Activated naive CD4-positive, alpha-beta T cell treated with anti-CD3 and anti-CD28 coated beads, Interleukin-2, amount 50 U/mL, for 72 hours (primary cell): ENCODE measurements at places on chromosomes 4 and X.
A peak's percentile ranks its signal among the peaks of the same experiment; 100 is the strongest.

DNA sequence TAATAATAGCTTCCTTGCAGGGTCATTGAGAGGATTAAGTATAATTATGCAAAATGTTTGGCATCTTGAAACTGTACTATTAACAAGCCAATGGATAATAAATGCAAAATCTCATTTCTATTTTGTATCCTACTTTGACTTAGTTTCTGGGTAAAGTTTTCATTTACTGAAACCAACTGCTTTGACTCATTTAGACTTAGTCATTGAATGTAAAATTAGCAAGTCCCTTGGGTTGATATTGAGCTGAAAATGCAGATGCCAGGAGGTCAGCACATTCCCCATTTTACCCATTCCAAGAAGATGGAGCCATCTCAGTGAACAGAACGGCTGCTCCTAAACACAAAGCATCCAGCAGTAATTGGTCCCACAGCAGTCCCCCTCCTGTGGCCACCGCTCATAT, 74.7 kb upstream of the GATB start:
- DNase-seq, result no peak

DNA sequence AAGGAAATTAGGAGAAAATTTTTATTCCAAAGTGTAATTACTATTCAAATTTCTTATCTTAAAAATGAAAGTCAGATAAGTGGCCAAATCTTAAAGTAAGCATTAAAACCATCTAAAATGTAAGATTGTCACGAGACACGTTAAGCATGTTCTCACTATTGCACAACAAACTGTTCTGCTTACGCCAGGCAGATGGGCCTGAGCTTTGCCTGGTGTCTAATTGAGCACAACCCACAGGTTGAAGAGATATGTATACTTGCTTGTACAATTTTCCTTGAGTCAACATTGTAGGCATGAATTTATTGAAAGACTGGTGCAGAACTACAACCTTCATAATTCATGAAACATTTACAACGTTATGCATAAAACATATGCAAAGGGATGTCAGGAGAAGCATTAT, 3.9 kb downstream of the RNF128 start:
- no peak for DNase-seq

DNA sequence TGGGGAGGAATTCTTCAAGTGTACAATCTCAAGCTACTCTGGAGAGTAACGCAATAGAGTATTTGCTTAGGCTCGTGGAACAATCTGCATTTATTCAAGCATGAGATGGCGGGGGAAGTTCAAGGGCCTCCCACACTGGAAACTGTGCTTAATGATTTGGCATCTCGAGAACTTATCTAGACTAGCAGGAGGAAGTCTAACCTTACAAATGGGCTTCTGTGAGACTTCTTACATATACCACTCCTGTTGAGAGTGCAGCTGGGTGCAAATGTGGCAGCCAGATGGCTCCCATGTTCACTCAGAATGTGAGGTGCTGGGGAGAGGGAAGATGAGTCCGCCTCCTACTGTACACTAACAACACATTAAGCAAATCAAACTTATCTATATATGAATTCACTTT, 29.3 kb upstream of the PTPN13 start:
- DNase-seq, result no peak

DNA sequence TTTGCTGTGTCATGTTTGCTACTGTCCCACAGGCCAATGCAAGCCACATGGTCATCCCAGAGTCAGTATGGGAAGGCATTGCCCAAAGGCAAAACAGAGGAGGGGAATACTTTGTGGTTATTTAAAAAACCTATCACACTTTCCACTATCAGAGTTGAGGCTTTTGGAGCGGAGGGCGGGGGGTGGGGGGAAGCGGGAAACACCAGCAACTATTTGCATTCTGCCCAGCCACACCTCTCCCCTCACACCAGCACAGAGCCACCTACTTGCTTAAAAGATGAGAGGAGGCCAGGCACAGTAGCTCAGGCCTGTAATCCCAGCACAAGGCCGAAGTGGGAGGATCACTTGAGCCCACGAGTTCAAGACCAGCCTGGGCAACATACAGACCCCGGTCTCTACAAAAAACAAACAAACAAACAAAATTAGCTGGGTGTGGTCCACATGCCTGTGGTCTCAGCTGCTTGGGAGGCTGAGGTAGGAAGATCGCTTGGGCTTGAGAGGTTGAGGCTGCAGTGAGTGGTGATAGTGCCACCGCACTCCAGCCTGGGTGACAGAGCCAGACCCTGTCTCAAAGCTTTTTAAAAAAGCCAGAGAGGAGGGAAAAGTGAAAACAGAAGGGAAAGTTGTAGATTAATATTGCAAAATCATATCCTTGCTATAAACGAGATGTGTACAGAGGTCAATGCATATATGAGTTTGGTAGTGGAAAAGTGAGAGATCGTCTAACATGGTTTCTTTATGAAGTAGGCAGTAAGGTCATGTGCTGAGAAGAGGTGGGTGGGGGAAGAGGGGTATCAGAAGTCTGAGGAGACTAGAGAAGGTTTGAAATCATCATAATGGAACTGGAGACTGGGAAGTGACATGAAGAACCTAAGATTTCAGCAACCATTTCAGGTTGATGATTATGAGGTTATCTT, 1.9 kb upstream of the CHST7 start:
- DNase-seq, result no peak

DNA sequence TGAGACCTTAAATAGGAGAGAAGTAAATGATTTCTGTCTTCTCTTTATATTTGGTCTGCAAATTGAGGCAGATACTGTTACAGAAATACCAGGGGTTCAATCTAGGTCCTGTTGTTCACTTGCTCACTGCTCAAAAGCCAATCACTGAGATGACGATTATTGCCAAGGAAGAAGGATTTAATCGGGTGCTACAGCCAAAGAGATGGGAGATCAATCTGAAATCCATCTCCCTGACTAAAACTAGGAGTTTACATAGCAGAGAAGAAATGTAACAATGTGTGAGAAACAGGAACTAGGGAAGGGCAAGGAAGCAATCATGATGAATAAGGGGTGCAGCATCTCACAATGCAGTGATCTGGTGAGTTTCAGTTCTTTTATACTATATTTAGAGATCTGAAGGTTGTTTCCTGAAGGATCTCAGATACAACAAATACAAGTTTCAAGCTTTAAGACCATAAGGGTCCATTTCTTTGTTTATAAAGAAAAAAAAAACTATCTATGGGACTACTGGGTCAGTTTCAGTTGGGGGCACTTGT, 117.9 kb upstream of the FAM9B start:
- no peak for DNase-seq

DNA sequence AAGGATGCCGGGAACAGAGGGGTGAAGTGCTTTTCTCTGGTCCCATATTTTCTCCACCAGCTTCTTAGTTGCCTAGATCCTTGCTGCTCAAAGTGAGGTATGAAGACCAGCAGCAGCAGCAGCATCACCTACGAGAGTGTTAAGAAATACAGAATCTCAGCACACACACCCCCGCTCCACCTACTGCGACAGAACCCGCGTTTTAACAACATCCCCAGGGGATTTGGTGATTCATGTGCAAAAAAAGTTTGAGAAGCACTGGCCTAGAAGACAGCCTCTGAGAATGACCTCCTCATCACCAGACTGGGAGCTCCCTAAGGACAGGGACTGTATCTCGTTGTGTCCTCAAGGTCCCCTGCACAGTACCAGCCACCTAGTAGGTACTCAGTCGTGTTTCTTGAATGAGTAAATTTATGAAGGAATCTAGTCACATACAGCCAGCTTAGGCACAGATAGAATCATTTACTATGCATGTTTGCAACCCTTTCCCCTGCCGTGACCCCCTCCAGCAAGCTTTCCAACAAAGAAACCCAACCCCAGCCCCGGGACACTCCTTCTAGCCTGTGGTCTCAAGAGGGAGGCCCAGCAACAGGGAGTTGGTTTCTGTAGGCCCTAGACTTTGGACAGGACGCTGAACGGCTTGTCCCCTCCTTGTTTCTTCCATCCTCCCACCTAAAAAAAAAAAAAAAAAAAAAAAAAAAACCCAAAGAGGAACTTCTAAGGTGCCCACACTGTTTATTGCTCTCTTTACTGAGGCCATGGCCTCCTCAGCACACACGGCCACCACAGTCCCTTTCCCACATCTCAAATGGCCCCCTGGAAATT, 21.5 kb downstream of the RTL5 start:
- DNase-seq, result no peak

DNA sequence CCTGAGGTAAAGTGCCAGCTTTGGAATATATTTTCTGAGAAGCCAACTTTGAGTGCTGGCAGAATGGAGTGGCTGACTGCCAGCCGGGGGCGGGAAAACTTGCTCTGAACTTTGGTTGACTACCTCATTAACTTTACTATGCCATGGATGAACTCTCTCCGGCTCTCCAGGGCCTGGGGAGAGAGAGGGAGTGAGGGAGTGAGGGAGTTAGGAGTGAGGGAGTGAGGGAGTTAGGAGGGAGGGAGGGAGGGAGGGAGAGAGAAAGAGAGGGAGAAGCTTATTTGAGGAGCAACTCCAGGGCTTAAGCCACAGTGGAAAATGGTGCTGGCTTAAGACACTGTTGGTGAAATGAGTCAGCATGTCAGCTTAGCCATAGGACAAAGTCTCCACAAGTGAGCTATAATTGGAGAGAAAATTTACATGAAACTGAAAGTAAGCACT, 280.9 kb upstream of the RPS6KA3 start:
- DNase-seq, result no peak

DNA sequence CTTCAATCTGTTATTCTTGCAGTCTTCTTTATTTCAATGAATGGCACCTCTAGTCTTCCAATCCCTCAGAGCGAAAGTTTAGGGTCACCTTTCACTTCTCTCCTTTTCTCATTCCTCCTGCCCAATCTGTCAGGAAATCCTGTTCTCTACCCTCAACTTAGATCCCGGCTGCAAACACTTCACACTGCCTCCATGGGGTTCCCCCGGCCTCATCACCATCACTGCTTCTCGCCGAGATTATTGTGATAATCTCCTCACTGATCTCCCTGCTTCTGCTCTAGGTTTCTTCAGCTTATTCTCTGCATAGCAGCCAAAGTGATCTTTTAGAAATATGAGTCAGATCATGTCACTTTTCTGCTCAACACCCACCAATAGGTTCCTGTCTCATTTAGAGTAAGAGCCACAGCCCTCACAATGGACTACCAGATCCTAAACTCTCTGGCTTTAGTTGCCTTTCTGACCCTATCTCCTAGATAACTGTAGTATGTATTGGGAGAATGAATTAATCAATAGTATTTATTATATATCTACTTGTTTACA, 43.6 kb upstream of the TBC1D9 start:
- no peak for DNase-seq

GRCh38 chr4:76215077-76215476, 1.5 kb upstream of the SCARB2 start:
- no peak for DNase-seq

DNA sequence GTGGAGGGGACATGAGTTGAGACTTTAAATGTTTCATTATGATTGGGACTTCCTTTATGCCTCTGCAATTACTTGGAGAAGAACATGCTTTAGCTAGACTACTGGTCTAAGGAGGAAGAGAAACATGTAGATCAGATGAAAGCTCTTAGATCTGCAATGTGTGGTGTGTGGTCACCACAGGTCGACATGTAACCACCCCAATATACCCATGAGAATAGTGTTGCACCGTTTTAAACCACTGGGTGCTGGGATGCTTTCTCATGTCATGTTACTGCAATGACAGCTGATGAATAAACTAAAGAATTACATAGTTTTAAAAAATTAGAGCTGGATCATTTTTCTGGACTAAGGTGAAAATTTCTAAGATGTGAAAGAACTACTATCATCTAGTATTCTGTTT, 1039.7 kb downstream of the RAPGEF2 start:
- DNase-seq, result no peak

- DNase-seq, result no peak
Observed at GRCh38 chr4:174707051-174707676, 121.9 kb downstream of the GLRA3 start.

- no peak for DNase-seq
Observed at GRCh38 chr4:170323623-170324022, 233.9 kb upstream of the AADAT start.

GRCh38 chr4:47736146-47736545, 101.7 kb downstream of the CORIN start:
- no peak for DNase-seq

GRCh38 chr4:86974551-86974994, 39.8 kb downstream of the AFF1 start:
- no peak for DNase-seq

DNA sequence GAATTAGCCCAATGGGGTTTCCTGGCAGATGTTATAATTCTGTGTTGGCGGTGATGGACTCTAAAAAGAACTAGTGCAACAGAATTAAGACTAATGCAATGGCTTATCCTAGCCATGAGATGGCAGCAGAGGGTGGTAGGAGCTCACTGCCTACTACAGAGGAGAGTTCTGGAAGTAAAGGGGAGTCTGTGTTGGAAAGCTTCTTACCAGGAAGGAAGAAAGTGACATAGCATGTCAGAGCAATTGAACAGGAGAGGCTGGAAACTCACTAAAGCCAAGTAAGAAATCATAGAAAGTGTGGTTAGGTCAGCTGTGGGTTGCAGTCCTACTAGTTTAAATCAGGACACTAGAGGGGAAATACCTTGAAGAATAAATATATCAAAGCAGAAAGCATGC, 6.3 kb upstream of the TRPC5OS start:
- DNase-seq, result peak; percentile 9

GRCh38 chr4:99027304-99027703, 31.8 kb downstream of the METAP1 start:
- DNase-seq, result no peak

- DNase-seq, result no peak
Observed at GRCh38 chr4:8451440-8452182, 11.0 kb downstream of the TRMT44 start.

GRCh38 chr4:170623899-170624298, 534.1 kb upstream of the AADAT start:
- no peak for DNase-seq

DNA sequence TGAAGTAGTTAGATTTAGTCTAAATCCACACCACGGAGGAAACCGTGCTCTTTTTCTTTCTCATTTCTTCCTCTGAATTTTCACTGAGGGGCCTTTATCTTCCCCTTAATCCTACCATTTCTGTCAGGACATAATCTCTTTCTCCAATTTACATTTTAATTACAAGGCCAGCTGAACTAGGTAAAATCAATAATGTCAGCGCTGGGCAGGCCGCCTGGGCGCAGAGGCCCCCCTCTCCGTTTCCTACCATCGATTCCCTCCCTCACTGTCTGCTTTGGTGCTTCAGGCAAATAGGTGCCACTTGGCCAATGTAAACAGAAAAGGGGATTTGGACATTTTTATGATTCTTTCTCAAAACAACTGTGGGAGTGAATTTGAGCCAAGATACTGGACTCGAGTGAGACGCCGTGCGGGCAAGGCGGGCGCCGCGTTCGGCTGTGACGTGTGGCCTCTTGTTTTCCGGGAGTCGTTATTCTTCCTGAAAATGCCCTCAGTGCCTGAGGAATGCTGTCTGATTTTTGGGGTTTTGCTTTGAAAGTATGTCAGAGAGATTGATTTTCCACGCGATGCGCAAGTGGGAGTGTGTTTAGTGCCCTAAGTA, 22.6 kb downstream of the UVSSA start:
- DNase-seq, result no peak

GRCh38 chrX:93673056-93673868, at the start of gene NAP1L3:
TSS of gene NAP1L3 (minus strand) at chrX:93673578. CDS start at chrX:93673304, 274 bp downstream.
- DNase-seq, result peak; percentile 53

- DNase-seq, result no peak
Observed at GRCh38 chr4:52728691-52729240, 22.5 kb downstream of the ERVMER34-1 start.

GRCh38 chr4:121698236-121698671, 1.5 kb upstream of the ANXA5 start:
- no peak for DNase-seq

GRCh38 chrX:20969565-20969964, 404.7 kb upstream of the CNKSR2 start:
- no peak for DNase-seq
